ENCODE measurements at places on chromosomes 3 and 15. TPM values are rescaled to one million over a fixed set of nuclear protein-coding genes. Genes with fewer than 3 reads are reported as not detected.

APBA2 gene
- 12.6 TPM for polyA plus RNA-seq

CLDN16 gene
- polyA plus RNA-seq = 35.6 TPM

FOXB1 gene
- polyA plus RNA-seq = not detected

C3orf20 gene
- 0.32 TPM for polyA plus RNA-seq

SI gene
- polyA plus RNA-seq = not detected

PPARG gene
- polyA plus RNA-seq = 28.5 TPM

OIP5 gene
- polyA plus RNA-seq = 12.5 TPM

GRCh38 chr15:77607111-77607893 lies 25.4 kb downstream of the LINGO1 start:
- no peak for DNase-seq

DNA sequence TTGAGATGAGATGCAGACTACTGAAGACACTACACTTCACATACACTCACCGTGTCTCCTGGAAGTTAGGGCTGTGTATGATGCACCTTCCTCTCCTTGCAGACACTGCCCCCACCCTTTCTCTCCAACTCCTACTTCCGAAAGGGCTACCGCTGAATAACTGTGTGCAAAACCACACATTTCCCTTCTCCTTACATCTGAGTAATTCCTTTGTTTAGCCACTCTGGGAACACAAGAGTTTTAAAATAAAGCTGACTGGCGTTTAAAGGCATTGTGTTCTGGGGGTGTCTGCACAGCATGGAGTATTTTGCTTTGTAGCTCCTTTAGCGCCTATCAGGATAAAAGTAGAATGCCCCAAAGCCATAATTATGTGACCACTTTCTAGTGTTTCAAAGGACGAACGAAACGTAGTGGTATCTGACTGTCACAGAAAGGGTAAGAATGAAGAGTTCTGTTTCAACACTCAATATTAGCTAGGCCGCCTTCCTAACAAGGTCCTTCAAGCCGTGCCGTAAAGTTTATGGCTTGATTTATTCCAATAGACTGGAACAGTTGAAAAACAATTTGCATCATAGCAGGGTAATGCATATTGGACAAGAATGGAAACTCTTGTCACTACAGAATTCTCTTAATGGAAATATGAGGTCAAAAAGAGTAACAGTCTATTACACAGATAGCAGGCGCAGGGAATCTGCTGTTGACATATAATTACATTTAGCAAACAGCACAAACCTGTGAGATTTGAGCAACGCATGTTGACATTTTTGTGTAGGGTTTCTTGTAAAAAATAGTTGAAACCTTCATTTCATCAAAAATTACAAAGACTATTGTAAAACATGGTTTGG lies 619.9 kb downstream of the FOXP1 start:
- DNase-seq = no peak

GRCh38 chr15:50542887-50543210 lies 3.6 kb downstream of the USP50 start:
- no peak for DNase-seq

- DNase-seq = no peak
These were observed 178.0 kb downstream of the PCCB start for GRCh38 chr3:136428167-136428566.

DNA sequence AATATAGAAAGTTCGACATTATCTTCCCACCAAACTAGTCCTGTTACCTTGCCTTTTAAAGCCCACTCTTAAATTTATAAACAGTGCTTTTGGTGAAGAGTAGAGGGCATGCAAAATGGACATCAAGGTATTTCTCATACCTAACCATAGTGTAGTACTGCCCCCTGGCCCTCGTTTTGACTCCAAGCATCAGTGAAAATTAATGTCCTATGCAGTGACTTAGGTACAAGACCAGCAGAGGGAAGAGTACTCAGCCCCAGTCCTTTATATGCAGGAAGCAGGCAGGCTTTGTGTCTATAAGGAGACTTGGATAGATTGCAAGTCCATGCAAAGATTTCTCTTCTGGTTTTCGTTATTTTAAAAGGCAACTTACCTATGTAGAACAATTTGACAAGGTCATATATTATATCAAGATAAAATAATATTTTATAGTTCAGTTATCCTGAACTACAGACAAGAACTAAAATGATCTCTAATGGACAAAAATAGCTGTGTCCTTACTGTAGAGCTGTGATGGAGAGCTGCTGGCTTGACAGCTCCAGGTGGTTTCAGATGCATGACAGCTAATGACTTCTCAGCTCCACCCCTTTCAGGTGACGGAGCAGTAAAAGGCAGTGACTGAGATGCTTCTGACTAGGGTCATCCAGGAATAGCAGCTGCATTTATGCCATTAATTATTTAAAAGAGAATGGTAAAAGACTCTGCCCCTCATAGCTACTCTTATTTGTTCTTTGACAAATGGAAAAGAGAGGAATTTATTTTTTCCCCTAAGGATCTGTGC lies 646.1 kb downstream of the SQOR start:
- no peak for DNase-seq

GRCh38 chr3:126311338-126311978 lies 45.8 kb downstream of the KLF15 start:
- DNase-seq = no peak

DNA sequence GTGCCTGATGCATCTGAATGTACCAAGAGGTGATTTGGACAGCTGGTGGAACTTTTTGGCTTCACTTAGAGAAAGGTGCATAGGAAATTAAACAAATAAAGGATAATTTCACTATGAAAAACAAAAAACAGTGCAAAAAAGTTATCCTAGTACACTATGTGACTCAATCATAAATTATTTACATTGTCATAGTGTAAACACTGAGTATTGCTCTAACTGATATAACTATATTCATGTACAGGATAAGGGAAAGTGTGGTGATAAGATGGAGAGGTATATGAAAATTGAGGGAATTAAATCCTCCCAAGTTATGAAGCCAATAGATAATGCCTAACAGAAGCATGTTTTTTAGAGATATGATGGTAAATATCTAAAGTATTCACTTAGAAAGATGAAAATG lies 50.2 kb upstream of the CPNE4 start:
- no peak for DNase-seq
